ENCODE measurements at places on chromosomes 1 and 21.
A peak's percentile ranks its signal among the peaks of the same experiment; 100 is the strongest.

GRCh38 chr1:225541383-225541782 lies 111.5 kb downstream of the ENAH start:
- no peak for DNase-seq

- DNase-seq: no peak
Measured at GRCh38 chr1:28341591-28341990, 12.8 kb downstream of the MED18 start.

DNA sequence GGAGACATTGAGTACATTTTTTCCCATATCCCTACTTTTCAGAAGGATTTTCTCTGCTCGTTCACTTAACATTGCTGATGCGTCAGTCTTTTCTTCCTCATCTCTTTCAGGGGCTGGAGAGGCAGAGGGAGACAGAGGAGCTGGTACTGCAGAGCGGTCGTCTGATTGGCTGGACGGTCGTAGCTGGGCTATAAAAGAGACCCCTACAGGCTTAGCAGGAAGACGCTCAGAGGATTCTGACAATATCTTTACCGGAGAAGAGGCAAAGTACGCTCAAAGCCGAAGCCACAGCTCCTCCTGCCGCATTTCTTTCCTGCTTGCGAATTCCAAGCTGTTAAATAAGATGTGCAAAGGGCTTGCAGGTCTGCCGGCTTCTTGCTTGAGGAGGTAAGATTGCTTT lies at the start of gene RGS4:
Gene RGS4, plus strand, starts transcription at position 220 of the 400 bp plus-strand sequence. Its CDS starts 124 bp downstream, at position 344.
- peak; percentile 89 for DNase-seq

DNA sequence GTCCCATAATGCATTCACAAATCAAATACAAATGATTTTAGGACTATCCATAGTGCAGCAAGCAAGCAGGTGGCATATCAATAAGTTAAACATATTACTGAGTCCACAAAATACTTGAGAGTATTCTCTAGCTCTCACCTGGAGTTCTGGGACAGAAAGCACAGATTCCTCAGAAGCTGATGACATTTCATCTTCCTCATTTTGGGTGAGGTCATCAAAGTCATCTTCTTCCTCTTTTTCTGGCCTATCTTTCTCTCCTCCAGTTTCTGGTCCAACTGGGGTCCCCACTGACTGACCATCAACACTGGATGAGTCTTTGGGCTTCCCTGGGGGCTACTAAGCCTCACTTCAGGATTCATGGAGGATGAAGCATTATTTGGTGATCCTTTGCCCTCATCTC lies 38.9 kb downstream of the YY1AP1 start:
- DNase-seq: no peak

DNA sequence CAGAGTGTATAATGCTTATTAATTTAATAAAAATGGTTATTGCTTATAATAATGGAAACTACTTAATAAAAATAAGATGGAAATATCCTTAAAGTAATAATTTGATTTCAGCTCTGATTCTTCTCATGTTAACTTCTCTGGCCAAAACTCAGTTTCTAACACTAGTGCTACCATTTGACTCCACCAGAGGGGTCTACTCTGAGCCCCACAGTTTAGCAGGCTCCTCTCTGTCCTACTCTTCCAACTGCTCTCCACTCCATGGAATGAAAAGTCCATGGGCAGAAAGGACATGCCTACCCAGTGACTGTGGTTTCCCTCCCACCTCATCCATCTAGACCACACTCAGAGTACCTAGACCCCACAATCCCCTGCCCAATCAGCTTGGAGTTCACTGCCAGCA lies 489.1 kb upstream of the CAMK1G start:
- no peak for DNase-seq

GRCh38 chr1:115114308-115114707 lies 25.0 kb upstream of the TSPAN2 start:
- DNase-seq: peak; percentile 23

- peak; percentile 38 for DNase-seq
Measured at GRCh38 chr1:32962248-32962896, 2.2 kb downstream of the RNF19B start.

DNA sequence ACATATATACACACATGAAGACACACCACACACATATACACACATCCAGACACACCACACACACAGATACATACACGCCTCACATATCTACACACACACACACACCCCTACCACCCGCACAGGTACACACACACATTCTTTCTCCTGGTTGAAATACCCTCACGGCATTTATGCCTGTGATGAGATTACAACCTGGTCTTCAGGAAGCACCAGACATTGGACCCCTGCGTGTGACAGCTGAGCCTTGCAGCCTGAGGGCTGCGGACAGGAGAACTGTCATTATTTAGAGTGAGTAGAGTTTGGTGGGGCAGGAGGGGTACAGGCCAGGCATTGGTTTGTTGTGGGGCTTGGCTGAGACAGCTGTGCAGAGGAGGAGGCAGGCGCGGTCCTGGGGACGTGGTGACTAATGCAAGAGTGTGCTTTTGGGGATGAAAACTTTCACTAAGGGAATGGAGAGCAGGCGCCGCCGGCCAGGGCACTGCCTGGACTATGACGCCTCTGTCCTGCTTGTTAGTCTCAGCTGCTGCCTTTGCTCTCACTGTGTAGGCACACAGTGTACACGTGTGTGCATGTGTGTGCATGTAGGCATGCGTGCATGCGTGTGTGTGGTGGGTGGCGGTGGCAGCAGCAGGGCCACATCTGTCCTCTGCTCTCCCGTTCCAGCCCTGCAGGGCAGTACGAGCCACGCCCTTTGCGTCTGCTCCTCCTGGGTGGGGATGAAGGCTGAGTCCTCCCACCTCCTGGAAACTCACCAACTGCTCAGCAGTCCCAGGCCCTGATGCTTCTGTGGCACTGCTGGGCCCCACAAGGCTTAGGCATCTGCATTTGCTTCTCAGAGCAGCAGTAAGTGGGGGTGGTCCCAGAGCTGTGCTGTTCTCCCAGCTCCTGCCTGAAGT lies 57.6 kb downstream of the SPSB1 start:
- peak; percentile 87 for DNase-seq

GRCh38 chr1:220775240-220775853 lies 11.4 kb upstream of the MTARC1 start:
- DNase-seq: peak; percentile 58

DNA sequence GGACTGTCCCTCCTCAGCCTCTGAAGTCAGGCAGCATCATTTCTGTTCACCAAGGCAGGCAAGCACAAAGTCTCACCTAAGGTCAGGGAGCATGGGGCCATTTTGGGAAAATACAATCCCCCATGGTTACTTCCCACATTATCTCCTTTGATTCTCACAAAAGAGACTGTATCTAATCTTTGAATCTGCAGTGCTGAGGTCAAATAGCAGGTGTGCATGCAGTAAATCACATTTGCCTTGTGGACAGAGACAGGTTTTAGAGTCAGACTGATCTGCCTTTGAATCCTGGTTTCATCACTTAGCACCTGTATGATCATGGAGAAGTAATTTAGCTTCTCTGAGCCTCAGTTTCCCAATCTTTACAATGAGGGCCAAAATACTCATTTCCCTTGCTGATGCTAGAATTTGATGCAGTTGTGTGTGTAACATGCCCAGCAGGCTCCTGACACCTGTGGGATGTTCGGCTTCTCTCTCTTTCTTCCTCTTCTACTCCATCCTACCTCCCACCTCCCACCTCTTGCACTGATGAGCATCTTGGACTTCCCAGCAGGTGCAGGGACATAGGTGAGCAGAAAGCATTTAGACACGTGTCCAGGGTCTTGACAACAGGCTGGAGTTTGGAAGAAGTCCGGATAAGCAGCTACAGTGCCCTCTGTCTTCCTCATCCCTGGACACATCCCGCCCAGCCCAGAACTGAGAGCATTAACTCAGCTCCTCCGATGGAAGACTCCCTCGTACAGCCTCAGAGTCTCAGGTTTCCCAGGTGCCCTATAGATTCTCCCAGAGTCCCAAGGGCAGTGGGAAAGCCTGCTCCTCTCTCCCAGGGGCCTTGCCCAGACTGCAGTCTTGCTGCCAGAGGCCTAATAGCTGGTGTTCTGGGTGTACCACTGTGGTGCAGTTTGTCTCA lies 18.9 kb downstream of the NENF start:
- DNase-seq: no peak

- DNase-seq: no peak
Measured at GRCh38 chr1:64842224-64842623, 97.3 kb downstream of the RAVER2 start.

DNA sequence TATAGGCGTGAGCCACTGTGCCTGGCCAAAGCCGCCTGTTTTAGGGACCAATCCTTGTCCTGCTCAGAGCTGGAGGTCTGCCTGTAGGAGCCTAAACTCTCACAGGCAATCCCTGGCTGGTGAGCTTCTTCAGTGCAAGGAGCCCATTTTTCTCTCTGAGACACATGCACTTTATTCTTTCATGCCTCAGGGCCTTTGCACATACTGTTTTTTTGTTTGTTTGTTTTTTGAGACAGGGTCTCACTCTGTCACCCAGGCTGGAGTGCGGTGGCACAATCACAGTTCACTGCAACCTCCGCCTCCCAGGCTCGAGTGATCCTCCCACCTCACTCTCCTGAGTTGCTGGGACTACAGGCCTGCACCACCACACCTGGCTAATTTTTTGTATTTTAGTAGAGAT lies 21.6 kb upstream of the PINK1 start:
- DNase-seq: no peak

DNA sequence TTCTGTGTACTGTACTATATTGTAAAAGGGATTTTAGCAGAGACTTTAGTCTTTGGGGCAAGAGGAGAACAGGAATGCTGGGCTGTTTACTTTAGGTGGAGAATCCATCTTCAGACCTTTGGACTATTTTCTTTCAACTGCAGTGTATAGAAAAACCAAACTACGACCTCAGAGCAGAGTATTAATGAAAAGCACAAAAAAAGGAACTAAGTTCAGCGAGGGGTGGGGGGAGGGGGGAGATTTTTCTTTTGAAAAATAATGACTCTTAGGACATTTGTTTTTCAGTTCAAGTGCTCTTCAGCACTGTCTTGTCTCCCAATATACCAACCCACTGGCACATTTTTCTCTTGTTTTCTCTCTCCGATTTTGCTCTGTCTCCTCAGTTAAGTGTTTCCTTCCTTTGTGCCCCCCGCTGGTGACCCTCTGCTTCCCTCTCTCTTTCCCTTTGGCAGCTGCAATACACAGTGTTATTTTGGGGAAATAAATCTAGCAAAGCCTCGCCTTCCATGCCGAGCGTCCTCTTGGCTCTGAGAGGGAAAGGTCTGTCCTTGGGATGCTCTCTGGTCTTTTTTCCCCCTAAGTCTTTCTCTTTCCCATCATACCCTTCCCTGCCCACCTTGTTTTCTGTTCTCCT lies 44.8 kb downstream of the ACP6 start:
- no peak for DNase-seq

GRCh38 chr1:157103268-157103667 lies 3.7 kb upstream of the ETV3L start:
- no peak for DNase-seq

DNA sequence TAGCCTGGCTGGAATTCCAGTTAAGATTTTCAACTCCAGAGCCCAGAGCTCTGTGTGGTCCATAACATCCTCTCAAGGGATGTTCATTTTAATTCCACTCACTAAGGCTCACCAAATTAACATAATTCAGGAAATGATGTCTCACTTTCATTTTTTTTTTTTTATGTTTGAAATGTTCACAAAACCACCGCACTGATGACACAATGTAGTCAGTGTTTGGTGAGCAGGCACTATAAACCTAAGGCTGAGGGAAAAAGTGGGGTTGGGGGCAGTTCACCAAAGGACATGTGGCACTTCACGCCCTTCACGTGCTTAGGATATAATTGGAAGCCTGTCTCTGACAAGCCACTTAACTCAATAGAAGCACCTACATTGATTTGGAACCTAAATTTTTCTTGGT lies 177.3 kb upstream of the CAMK1G start:
- DNase-seq: no peak

- peak; percentile 67 for DNase-seq
Measured at GRCh38 chr1:198416296-198416695, 124.2 kb downstream of the ATP6V1G3 start.

DNA sequence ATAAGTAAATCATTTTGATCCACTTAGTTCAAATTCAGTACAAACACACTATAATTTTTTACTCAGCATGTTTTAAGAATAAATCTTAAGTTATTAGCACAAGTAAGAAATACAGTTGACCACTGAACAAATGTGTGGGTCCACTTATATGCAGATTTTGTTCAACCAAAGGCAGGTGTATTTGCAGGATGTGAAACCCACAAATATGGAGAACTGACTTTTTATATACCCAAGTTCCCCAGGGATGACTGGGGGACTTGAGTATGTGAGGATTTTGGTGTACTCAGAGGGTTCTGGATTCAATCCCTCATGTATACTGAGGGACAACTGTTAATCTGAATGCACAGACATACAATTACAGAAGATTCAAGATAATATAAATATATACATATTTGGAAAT lies 25.7 kb upstream of the ERICH3 start:
- DNase-seq: no peak

DNA sequence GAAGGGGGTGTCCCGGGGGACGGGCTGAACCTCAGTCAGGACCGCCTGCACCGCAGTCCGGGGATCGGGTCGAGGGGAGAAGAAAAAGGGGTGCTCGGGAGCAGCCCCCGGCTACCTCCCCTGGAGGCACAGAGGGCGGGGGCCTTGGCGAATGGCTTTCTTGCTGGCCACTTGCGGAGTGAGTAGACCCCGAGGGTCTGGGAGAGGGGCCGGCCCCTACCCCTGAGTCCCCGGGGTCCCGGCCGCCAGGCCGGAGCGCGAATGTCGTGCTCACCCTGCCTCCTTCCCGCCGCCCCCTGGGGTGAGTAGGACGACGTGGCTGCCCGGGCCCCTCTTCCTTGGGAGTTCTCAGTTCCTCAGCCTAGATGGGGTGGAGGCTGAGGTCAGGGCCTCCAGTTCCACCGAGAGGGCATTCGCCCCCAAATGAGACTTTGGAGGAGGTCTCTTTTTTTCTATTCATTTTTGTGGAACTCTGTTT lies 113.0 kb downstream of the OSBPL9 start:
- no peak for DNase-seq

DNA sequence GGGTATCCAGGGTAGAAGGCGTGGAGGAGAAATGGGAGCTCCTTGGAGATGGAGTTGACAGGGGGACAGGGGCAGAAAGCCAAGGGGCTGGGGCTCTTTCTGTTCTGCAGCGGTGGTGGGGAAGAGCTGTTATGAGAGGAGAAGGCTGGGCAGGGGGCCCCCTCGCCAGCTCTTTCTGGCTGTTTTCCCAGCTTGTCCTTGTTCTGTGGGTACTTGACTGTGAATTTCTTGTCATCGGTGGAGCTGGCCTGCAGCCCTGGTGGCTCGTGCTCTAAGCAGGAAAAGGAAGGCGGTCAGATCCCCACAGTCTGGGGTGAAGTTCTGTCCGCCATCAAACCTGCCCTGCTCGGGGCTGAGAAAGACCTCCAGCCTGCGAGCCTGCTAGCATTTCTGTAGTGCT lies 7.6 kb downstream of the ZNF683 start:
- no peak for DNase-seq

All from GM03348 (cell line).